GM13976 (cell line): ENCODE measurements at places on chromosomes 4 and X.

DNA sequence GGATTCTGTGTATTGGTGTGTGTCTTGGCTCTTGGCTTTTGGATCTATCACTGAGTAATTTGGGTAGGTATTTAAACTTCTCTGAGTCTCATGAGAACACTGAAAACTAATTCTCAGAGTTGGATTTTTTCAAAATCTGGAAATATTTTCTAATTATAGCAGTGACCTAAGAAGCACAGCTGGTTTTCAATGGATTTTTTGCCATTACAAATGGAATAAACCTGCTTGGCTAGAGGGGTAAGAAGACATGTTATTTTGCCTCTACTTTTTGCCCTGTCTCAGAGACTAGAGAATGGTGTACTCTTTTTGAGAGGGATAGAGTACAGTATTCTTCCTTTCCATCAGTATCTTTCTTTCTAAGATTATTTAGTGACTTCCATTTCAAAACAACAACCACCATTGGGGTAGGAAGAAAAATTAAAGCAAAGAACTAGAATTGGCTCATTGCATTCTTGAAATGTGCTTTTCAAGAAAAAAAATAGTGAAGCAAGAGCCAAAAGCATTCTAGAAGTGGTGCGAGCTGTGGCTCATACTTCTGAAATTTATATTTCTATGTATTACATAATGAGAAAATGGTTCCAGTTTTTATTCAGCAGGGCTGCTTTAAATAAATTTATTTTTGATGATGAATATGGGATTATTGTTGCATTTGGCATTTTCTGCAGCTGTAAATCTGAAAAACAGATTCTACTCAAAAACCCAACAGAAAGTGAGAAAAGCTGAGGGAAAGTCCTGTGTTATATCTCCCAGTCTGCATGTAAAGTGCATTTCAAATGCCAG is 850.2 kb upstream of the SLIT2 start:
- DNase-seq = no peak

GRCh38 chr4:147683188-147683591 is 773 bp downstream of the PRMT9 start:
- peak; percentile 40 for DNase-seq

DNA sequence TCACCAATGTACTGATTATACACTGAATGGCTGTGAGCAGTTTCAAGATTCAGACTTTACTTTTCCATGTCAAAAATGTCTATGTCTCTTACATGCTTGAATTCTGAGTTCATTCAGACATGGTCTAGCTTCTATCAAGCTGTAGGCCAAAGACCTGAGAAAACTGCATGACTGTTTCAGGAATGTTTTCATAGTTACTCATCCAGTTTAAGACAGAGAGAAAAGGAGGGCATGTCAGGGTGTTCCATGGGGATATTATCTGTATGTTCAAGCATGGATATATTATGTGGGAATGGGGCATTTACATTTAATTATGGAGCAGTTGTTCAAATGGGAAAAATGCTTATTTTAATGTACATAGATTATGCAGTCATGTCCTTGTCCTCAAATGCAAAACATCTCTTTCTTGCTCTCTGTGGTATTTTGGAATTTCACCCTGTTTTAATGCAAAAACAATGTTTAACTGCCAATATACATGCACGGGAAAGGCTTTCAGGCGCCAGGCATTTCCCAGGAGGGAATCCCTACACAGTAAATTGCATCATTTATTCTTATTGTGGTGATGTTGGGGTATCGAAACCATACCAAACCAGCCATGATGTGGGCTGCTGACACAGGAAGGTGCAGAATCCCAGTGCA is 429.1 kb upstream of the INTU start:
- no peak for DNase-seq

DNA sequence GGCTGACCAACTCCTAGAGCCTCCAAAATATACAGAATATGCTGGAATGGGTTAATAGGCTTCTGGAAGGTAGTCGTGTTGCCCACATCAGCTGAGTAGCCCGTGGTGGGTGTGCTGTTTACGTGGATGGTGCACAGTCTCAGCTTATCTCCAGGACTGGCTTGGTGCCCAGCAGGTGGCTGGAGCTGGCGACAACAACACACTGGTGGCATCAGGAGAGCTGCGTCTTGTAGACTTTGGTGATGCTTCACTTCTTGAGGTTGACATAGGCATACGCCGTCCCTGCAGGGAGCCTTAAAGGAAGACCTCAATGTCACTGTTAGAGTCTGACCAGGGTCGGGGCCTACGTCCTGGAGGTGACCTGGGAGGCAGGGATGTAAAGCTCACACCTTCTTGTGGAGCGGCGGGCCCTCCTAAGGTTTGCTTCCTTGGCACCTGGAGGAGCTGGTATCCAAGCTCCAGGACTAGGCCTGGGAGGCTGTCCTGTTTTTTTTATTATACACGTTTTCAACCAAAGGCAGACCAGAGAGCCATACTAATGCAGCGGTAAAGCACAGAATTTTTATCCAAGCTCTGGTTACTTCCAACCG is 26.5 kb upstream of the RBMX start:
- DNase-seq = no peak

DNA sequence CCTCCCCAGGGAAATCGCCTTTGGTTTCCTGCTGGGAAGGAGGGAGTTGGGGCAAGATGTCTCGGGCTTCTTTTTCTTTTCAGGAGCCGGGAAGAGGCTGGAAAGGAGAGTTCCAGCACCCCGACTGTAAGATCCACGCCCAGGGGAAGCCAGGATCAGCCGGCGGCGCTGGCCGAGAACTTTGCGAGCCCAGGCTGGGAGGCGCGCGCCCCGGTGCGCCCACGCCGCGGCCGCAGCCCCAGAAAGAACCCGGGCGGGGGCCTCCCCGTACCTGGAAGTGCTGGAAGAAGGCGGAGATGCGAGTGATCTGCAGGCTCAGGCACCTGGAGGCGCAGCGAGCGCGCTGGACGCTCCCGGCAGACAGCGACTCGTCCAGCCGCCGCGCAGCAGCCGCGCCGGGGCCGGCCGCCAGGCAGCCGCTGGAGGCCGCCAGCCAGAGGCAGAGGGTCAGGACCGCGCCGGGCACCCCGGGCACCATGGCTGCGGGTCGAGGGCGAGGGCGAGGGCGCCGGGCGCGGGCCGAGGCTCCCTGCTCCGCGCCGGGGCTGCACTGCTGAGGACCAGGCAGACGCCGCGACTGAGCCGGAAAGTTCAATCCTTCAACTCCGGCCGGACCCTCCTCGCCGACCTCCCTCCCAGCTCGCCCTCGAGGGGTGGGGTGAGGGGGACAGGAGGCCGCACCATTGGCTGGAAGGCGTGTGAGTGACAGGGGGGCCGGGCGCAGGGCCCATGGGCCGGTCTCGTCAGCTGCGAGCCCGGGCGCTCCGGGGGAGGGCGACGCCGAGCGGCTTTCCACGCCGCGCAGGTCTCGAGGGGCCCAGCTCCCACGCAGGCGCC is at the start of gene ANOS1:
TSS of gene ANOS1 (minus strand) at position 579 of the 837 bp plus-strand sequence. CDS start at position 478, 101 bp downstream.
- DNase-seq = no peak

DNA sequence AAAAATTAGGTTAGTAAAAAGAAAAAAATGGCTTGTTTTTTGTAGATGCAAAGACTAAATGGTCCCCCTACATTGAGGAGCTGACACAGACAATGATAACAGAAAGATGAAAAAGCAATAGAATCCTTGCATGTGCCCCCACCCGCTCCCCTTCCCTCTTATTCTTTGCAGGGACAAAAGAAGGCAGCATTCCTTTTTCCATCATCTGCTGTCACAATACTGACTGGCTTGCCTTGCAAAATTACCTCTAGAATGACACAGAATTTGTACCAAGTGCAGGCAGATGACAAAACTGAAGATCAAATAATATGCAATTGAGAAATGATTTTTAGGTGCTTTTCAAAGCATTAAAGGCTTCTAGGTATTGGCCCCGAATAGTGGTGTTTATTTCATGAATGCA is 153.1 kb upstream of the AGA start:
- DNase-seq = no peak
